GM13977 (cell line): ENCODE measurements at places on chromosomes 5 and 9.

GRCh38 chr5:159133041-159133741 lies 33.5 kb upstream of the EBF1 start:
- DNase-seq, result peak; percentile 55

- no peak for DNase-seq
Observed at GRCh38 chr9:19924080-19924479, 135.2 kb upstream of the SLC24A2 start.

DNA sequence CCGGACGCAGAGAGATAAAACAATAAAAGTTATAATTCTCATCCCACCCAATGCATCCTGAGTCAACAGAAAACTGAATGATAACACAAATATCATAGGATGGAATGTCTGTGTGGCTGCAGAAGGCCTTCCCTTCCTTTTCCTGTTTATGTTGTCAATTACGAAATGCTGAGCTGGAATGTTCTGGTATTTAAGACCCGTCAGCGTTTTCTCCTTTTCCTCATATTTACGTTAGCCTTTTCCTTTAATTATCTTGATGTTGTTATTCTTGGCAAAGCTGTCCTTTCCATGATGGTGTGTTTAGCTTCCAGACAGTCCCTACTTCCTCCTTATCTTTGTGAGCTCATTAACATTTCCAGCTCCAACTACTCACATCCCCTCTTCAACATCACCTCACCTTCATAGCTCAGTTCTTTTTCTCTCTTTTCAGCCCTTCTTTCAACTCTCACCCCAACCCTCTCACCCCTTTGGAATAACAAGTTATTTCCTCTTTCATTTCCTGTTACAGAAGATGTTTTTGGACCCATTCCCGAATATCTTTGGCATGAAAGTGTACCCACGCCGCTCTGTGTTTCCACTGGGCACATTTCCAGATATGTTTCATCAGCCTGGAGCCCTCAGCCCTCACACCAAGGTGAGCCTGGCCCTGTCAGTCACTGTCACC lies 221.6 kb downstream of the NR2F1-AS1 start:
- DNase-seq, result no peak

DNA sequence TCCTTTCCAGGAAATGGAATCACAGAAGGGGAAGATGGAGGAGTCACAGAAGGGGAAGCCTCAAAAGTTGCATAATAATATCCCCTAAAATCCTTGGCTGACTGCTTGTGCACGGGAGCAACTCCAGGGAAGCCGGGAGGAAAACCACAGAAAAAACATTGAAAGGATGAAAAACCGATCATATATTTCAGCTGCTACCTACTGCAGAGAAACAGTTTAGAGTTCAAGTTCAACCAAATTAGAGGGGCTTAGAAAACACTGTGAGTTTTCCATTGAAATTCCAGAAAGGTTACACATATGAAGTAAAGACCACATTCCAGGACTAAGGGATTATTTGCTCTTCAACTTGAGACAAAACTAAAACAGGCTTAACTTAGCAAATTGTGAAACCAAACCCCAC lies 37.6 kb upstream of the MTAP start:
- DNase-seq, result no peak

DNA sequence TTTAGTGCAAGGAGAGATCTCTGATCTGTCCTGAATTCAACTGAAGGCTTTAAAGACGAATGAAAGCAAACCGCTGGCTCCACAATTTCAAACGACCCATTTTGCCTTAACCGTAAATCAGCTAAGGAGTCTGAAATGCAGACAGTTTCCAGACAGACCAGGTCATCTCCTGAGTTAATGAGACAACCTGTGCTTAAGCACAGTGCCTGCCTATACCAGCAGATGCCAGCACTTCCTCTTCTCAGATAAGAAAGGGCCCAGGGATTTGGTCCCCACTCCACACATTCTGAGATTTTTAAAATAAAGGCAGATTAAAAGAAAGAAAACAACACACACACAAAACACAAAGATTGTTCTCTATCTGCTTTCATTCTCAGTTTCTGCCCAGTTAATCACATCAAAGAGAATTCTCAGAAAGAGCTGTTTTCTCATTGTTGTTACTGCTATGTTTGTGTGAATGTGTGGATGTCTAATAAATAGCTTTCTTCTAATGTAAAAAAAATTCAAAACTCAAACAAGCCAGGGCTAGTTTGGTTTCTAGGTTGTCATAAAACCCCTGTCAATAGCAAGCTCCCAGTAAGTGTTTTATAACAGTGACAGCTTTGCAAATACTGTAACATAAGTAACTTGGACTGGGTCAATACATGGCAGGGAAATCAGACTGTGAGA lies 157.7 kb upstream of the SLC24A2 start:
- DNase-seq, result no peak

- no peak for DNase-seq
Observed at GRCh38 chr9:107975426-107976010, 485.9 kb upstream of the KLF4 start.
